ENCODE measurements at places on chromosomes 13 and 19.

- no peak for DNase-seq
Measured at GRCh38 chr19:20182222-20182785, 15.3 kb downstream of the ZNF486 start.

GRCh38 chr19:47418692-47419029 lies 666 bp downstream of the MEIS3 start:
- no peak for DNase-seq

GRCh38 chr13:32638739-32639138 lies 52.5 kb downstream of the PDS5B start:
- DNase-seq = no peak

DNA sequence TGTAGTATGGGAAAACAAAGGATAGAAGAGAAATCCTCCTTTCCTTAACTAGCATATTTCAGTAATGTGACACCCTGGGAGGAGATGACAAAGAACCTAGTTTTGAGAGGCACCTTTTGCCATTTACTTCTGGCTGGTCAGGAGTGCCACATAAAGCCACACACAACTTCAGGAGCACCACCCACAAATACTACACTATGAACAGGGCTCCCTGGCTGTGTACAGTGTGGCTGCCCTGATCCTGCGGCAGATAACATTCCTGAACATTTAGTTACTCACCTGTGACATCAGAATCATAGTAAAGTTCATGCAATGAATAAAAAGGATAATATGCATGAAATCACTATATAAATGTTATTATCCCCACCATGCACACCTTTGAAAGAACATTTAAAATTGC lies 17.4 kb upstream of the IRS2 start:
- no peak for DNase-seq

DNA sequence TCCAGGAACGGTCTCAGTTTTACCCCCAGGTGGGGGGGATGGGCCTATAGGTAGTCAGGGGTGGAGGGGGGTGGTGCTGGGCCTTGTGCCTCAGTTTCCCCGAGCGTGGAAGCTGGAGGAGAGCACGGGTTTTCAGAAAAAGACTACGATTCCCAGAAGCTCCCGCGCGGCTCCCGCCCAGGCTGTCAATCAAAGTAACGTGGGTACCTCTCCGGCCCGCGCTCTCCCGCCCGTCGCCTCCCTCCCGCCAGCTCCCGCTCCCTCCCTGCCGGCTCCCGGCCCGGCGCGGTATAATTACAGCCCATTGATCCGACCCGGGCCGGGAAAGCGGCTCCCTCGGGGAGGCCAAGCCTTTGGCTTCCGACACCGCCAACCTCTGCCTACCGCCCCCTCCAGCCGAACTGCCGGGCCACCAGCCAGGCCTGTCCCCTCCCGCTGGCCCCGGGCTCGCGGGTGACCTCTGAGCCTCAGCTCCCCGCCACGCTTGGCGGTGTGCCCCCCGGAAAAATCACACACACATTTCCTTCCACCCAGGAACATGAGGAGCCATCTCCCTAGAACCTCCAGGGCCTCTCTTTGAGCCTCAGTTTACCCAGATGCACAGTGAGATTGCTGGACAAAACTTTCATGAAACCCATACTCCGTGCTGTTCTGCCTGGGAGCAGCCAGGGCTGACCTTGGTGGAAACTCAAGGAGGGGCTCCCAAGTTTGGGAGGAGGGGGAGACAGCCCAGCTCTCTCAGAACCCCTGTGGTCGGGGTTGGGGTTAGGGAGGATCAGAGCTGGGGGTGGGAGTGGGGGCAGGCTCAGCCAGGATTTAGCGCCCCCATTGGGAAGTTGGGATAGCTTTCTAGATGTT lies 7.3 kb upstream of the TLE2 start:
- peak; percentile 97 for DNase-seq

GRCh38 chr19:3132971-3133792 lies 2.7 kb upstream of the GNA15 start:
- no peak for DNase-seq

DNA sequence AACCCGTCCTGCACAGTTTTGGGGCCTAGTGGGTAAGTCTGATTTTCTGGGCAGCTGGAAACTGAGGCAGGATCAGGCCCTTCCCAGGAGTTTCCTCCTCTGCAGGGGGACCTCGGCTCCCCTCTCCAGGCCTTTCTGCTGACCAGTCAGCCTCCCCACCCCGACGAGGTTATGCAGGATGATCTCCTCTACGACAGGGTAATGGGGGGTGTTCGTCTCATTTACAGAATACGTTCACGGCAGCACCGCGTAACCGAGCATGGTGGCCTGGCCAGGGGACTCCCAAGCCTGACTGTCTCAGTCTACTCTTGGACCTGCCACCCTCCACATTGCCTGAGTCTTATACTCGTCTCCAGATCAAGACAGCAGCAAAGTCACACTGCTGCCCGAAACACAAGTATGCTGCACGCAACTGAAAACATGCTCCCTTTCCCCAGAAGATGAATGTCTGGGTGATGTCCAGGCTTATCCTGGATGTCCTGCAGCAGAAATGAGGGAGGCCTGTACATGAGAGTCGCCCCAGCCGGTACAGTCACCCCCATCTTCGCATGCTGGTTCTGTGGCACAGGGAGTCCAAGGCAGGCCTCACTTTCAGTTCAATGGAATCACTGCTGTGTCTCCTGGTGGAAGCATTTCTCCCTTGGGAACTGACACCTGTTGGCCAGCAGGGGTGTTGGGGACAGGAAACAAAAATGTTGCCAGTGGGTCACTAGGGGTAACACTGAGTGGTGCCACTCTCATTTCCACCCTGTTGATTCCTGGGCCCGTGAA lies 120.8 kb downstream of the SOX1 start:
- no peak for DNase-seq

Measured in left lobe of liver (tissue), 2 donors.